ENCODE measurements at places on chromosomes 5 and 9.

DNA sequence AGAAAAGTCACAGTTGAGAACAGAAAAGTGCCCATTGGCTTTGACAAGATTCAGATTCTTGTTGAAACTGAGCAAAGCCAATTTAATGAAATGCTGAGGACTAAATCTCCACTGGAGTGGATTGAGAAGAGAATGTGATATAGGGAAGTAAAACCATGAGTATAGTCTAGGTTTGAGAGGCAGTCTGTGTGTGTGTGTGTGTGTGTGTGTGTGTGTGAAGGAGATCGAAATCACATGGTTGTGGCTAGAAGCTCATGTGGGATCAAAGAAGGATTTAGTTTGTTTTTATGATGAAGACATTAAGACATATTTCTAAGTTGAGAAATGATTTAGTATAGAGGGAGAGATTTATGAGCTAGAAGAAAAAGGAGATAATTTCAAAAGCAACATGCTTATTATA lies 275.7 kb upstream of the DAB2 start:
- no peak for DNase-seq

- no peak for DNase-seq
Measured at GRCh38 chr5:150335778-150336177, 21.7 kb upstream of the TCOF1 start.

GRCh38 chr5:151572657-151573368 lies 18.3 kb downstream of the FAT2 start:
- no peak for DNase-seq

- no peak for DNase-seq
Measured at GRCh38 chr5:168182269-168182668, 109.2 kb upstream of the WWC1 start.

GRCh38 chr9:128115187-128116103 lies 12.1 kb downstream of the PTGES2 start:
- DNase-seq: no peak

DNA sequence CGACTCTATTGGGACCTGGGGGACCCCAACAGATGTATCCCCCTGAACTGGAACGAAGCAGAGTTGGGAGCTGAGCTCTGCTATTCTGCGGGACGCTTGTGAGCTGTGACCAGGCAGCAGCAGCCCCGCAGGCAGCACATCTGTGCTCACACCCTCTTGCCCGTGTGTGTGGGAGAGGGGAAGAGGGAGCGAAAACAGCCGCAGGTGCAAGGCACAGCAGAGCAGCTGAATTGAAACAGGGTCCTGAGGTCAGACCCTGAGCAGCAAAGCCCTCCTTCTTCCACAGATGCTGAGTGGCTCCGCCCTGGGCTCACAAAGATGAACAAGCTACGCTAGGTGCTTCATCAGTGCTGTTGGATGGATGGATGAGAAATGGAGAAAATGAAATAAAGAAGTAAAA lies 198.7 kb downstream of the HSPA4 start:
- DNase-seq: no peak

GRCh38 chr5:175336781-175337180 lies 107.2 kb downstream of the DRD1 start:
- no peak for DNase-seq

GRCh38 chr9:137273611-137274320 lies 3.8 kb upstream of the TOR4A start:
- no peak for DNase-seq

DNA sequence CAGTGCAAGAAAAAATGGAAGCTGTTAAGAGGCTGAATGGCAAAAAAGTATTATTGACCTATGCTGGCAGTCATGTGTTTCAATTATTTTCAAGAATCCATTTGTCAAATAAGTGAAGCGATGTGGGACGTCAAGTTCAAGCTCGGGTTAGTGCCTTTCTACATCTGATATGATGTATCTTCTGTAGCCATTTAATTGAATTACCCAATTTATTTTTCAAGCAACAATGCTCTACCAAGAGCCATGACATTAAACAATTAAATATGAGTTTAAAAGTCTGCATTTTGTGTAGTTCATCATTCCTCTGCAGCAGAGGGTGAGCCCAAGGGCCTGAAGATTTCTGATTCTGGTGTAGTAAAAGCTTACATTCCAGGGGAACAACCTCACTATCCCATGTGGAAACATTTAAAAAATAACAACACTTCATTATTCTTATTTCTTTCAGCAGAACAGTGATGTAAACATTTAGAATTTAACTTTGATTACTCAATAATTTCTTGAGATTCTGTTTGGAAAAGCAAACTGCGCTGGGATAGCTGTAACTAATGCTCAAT lies 619.7 kb upstream of the ARRDC3 start:
- no peak for DNase-seq

DNA sequence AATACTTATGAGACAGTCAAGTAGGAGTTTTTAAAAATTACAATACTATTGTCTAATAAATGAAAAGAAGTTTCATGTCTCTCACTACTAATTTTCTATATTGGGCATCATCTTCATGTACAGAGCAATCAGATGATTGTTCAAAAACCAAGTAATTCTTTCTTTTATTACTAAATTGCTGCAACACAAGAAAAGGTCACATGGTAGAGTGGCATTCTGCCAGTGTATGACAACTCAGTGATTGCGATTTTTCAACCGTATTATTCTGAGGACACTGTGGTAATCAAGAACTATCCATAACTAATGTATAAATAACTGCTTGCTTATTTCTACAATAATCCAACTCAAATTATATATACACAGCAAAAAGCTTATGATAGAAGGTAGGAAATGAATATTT lies 96.7 kb upstream of the GRHPR start:
- DNase-seq: no peak

DNA sequence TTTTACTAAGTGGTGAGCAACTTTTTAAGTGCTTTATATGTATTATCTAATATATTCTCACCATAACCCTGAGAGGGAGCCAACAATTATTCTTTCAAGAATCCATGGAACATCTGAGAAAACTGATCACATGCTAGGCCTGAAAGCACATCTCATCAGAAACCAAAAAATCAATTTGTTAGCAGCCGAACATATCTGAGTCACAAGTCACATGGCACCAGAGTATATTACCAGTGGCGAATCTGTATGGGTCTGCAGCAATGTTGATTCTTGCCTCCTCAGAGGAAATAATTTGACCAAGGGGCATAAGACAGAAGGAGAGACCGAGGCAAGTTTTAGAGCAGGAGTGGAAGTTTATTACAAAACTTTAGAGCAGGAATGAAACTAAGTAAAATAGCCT lies 25.3 kb upstream of the SIL1 start:
- no peak for DNase-seq

- DNase-seq: no peak
Measured at GRCh38 chr9:109478051-109478563, 20.0 kb downstream of the PTPN3 start.

- no peak for DNase-seq
Measured at GRCh38 chr9:106600955-106601560, 261.9 kb upstream of the ZNF462 start.

- no peak for DNase-seq
Measured at GRCh38 chr9:98568909-98569469, 139.7 kb downstream of the GABBR2 start.

DNA sequence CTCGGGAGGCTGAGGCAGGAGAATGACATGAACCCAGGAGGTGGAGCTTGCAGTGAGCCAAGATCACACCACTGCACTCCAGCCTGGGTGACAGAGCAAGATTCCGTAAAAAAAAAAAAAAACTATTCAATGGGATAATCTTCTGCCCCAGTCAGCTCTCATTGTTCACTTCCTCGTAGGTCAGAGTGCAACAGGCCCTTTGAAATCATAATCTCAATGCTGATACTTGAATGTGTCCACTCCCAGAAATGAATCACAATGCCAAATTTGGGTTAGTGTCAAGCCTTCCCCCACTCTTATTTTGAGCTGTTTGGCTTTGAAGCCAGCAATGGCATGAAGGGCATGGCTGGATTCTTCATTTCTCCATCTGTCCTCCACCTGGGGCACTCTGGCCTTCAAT lies 610.3 kb upstream of the KLF4 start:
- DNase-seq: no peak

DNA sequence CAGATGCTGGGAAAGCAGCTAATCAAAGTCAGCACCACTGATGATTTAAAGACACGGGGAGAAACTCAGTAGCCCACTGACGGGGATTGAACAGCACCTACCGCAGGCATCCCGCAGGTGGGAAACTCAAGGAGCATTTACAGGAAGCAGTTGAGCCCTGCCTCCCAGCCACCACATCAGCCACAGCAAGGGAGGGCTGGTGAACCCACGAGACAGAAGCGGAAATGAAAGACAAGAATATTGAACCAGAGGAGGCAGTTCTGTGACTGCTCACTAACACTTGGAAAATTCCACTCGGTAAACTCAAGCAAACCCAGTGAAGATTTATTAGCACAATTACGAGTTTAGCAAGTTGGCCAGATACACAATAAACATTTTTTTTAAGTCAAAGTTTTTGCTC lies 10.6 kb upstream of the FAM163B start:
- peak; percentile 66 for DNase-seq

DNA sequence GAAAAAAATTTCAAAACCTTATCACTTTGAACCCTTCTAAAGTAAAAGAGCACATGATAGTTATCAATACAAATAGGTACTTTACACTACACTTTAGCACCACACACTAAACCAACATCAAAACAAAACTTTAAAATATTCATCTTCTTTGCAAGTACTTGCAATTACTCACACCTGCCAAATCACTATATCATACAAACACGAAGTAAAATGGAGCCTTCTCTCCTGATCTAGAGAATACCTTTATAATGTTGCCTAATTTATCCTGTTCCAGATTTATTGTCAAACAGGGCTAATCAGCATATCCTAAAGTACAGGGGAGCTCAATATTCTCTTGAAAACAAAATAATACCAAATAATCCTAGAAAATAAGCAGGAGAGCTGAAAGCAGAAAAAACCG lies 3.0 kb downstream of the RNF145 start:
- DNase-seq: no peak

DNA sequence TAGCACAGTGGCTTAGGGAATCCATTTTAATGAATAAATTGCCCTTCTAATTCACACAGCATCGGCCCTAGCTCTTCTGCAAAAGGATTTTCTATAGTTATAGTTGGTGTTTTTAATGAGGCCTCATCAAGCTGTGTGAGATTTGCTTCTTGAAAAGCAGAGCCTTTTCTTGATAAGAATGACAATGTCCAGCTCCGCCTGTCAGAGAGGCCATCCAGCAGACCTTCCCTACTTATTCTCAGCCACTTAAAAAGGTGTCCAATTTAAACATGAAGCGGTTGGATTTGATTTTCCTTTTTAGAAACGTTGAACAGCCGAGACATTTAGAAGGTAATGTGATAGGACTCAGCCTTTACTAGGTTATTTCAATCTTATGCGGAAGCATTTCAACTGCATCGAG lies 134.4 kb downstream of the ZNF608 start:
- DNase-seq: no peak

DNA sequence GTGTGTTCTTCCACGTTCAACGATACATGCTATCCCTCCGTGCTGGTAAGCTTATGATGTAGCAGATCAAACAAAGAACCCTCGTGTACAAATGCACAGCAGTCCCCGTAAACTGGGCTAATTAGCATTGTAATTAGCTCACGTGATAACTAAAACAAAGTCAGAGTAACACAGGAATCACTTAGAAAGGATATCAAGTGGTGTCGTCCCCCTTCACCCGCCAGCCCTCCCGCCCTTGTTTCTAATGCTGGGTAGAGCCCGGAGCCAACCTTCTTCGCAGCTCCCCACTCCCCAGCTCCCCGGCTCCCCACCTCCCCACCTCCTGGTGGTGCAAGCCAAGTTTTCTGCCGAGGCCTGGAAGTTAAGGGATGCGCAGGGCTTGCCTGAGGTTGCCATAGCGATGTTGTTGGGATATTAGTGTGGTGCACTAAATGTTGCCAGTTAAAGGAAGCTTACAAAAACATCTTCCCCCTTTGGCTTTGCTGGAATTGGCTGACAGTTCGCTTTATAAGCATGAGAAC lies 357.9 kb upstream of the CCNH start:
- no peak for DNase-seq

DNA sequence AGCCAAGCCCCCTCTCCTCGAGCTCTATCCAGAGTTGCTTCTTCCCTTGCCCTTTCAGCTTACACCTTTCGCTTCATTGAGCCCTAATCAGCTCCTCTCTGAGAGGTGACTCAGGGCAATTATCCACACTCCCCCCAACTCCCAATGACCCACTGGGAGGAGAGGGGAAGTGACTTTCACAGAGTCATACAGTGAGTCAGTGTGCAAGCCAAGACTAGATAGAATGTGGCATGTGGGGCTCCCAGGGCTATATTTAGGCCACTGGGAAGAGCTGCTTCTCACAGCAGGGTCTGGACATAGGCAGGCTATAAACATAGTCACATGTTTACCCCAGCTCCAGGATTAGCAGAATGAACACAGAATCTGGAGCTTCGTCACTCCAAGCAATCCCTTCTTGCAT lies 57.4 kb downstream of the NRG2 start:
- no peak for DNase-seq

GRCh38 chr9:19087106-19088000 lies 15.4 kb downstream of the HAUS6 start:
- DNase-seq: no peak

GRCh38 chr9:94281101-94281500 lies 22.0 kb downstream of the ZNF169 start:
- no peak for DNase-seq

- no peak for DNase-seq
Measured at GRCh38 chr9:93024646-93024910, 33.9 kb upstream of the SUSD3 start.

DNA sequence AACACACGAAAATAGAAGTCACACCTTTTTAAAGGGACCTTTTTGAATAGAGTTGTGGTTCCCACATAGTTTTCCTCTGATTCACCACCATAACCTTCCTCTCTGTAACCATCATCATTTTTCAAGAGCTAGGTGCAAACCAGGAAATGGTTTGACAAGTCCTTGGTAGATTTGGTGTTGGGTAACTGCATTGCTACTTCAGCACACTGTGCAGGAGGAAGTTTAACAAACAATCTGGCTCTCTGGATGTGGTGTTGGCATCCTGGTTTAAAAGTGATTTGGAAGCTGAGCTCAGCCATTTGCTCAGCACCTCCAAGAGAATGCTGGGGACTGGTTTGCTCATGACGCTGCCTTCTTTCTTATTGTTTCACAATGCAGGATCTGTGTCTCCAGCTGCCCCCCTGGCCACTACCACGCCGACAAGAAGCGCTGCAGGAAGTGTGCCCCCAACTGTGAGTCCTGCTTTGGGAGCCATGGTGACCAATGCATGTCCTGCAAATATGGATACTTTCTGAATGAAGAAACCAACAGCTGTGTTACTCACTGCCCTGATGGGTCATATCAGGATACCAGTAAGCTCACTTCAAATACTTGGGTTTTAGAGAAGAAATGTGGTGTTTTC lies 213.1 kb downstream of the RFK start:
- DNase-seq: no peak

DNA sequence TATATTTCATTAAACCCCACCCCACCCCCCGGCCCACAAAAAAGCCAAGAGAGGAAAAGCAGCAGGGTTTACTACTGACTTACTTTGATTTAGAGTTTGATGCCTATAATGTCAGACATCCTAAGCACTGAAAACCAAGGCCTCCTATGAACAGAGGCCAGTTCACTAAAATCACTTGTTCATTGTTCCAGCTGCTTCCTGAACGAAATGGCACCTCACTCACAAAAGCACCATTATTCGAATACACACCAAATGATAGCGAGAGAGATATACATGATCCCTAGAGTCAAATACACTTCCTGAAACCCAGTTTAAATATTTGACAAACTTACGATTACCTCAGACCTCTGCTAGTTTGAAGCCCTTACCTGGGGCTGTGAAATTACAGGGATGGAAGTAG lies 66.6 kb downstream of the LPAR1 start:
- no peak for DNase-seq
